ENCODE measurements at places on chromosomes 16 and 17.
A peak's percentile ranks its signal among the peaks of the same experiment; 100 is the strongest.

DNA sequence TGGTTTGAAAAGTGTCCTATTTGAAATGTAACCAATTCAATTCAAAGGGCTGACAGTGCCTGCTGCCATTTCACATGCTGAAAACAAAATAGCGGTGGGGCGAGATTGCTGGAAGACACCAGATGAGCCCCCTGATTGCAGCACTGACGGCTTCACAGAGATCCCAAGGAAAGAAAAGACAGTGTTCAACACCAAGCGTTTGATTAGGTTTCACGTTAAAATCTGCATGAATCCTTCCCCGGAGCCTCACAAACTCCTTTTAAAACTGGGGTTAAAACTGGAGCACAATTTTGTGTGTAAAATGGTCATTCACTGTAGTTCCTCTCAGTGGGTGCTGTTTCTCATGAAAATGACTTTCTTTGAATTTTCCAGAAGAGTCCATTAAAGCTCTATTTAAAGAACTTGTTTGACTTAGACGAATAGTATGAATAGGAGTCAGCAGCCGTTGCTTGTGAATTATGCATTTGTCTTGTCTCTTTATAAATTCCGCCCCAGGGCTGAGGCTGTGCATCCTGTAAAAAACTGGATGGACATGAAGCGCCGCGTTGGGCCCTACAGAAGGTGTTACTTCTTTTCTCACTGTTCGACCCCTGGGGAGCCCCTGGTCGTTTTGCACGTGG lies 8.8 kb downstream of the MLYCD start:
- DNase-seq: no peak

GRCh38 chr17:57441270-57441600 lies 184.9 kb downstream of the MSI2 start:
- peak; percentile 54 for DNase-seq

DNA sequence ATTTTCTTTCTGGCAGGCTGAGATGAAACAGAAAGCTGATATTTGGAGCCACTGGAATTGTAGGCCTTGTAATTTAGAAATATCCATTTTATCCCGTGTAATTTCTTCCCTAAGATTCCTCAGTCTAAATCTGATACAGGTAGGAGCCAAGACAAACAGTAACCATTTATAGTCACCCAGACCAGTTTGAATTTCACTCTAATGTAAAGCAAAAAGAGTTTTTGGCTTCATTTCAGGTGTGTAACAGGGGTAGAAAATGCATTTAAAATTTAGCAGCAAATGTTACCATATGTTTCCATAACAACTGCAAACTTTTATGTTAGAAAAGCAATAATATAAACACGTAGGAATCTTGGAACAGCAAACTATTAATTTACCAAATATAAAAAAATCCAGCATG lies 249.4 kb downstream of the FTO start:
- DNase-seq: peak; percentile 32

- no peak for DNase-seq
These were observed 183.5 kb upstream of the ZFHX3 start for GRCh38 chr16:73231379-73231778.

GRCh38 chr16:17369421-17370222 lies 101.1 kb downstream of the XYLT1 start:
- no peak for DNase-seq

DNA sequence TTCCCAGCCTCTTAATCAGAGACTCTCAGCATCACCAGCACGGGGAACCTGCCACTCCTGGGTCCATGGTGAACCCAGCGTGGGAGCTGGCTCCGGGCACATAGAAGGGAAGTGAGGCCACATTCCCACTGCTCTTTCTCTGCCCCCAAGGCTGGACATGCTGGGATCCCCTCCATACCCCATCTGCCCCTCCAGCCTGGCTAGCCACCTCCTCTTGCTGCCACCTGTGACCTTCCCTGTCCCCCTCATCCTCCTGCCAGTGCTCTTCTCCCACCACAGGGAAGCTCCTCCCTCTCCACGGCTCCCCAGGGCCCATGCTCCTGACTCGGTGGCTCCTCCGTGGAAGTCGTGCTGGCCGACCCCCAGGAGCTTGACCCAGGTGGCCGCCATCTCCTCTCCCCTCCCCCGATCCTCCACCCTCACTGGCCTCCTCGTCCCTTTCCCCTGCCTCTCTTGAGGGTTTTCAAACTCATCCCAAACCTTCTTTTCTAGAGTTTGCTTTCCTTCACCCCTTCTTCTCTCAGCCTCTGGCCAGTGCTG lies 139.1 kb upstream of the CHMP6 start:
- DNase-seq: no peak

DNA sequence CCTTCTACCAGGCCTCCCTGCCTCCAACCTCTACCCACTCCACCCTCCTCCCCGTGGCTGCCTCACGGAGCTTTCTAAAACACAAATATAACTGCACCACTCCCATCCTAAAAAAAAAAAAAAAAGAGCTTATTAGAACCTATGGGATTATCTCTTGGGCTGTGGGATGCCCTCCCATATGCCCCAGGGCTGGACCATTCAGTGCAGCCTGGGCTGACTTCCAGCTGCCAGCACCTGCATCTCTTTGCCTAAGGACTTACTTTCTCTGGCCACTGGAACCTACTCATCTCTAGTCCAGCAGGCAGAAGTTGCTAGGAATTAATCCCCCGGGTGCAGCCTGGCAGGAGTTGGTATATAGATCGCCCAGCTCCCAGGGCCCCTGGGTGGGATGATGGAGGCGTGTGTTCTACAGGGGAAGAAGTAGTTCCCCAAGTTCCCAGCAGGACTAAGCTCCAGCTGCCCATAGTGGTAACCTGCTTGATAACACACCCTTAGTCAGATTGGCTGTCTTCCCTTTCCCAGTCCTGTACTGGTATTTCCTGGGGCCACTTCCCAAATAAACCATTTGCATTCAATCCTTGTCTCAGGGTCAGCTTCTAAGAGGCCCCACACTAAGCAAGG lies 10.3 kb downstream of the MPP3 start:
- DNase-seq: no peak

- no peak for DNase-seq
These were observed 15.0 kb downstream of the CENPX start for GRCh38 chr17:82007495-82008257.

DNA sequence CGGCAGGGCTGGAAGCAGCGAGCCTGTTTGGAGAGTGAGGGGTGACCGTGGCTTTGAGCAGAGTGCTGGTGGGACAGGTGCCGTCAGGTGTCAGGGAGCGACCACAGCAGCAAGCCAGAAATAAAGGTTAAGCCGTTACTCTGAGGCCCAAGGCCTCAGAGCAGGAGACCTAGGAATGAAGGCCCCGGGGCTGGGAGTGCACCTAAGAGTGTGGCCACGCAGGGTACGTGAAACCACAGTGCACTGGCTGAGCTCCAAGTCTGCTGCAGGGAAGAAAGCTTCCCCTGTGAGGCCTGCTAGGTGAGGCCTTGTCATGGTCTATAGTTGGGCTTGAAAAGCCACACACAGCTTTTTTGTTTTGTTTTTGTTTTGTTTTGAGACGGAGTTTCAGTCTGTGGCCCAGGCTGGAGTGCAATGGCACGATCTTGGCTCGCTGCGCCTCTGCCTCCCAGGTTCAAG lies 8.7 kb downstream of the CLUAP1 start:
- no peak for DNase-seq

DNA sequence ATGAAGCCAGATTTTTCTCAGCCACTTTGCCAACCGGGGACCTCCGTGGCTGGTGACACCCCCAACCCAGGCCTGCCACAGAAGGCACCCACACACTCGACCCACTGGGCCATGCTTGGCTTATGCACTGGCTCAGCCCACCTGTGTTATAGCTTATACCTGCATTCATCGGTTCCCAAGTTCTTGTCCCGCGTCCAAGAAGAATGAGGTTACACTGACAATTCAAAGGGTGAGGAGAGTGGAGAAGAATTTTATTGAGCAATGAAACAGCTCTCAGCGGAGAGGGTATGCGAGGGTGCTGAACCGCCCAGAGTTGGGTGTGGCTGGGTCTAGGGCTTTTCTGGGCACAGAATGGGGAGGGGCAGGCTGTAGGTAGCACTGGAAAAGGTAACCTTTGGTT lies 22.2 kb upstream of the CDH15 start:
- peak; percentile 4 for DNase-seq

DNA sequence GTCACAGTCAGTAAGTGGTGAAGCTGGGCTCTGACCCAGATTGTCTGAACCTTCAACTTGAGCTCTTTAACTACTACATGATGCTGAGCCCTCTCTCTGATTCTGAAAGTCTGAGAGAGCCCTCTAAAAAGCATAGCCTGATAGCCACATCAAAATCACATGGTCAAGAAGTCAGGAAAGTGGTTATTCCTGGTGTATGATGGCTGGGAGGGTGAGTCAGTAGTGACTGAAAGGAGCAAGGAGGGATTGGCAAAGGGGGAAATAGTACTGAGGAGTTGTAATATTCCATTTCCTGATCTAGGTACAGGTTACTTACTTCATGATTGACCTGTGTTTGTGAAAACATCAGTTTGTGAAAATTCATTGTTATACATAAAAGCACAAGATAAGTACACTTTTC lies 89.1 kb downstream of the SSH2 start:
- DNase-seq: no peak

DNA sequence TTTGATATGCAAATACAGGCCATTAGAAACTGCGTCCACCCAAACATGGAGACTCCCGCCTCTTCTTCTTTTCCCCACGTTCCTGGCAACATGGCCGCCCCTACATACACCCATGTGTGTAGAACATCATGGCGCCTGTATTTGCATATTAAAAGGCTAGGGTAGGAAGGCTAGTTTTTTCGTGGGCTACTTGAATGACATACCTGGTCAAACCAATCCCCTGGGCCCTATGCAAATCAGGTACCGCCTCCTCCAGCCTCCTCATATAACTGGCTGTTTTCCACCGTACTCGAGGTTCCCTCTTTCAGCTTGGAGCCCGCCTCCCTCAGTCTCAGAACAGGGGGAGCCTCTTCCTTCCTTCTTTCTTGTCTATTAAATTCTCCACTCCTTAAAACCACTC lies 840 bp upstream of the CD300LB start:
- no peak for DNase-seq

DNA sequence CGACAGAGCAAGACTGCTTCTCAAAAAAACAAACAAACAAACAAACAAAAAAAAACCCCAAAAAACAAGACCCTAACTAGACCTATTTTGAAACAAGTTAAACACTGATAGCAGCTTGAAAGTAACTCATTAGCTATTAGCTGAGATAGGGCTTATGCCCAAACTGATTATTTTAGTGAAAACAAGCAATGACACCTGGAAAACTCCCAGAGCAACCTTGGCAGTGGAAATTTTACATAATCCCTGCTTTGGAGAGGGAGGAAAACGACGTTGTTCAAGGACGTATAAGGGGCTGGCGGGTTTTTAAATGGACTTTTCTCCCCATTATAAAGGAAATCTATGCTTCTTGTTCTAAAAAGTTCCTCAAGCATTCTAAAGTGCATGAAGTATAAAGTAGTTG lies 45.4 kb upstream of the AQP8 start:
- no peak for DNase-seq

DNA sequence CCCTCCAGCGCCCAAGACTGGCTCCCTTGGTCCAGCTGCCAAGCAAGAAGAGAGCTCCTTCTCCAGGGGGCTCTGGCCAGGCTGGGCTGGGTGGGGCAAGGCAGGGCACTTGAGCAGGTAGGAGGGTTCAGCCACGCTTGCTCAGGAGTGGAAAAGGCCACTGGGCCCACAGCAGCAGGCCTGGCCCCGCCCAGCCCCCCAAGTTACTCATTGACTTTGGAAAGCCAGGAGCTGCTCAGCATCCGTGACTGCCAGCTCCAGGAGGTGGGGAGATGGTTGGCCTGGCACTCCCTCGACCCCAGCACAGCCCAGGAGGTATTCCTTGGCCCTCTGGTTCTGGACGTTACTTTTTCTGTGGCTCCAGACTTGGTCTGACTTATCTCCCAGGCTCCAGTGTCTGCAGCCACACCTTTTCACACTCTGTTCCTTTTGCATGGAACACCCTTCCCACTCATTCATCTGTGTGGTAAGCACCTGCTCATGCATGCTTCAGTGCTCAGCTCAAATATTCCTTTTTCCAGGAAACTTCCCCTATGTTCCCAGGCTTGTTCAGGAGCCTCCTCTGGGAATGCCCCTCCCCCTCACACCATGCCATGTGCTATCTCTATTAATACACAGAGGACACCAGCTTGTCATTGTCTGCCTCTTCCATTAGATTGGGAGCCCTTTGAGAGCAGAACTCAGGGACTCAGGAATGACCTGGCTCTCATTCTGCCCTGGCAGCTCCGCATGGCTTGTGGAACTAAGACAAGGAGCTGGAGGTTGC lies at the start of gene CDH16:
Gene CDH16, minus strand, starts transcription at position 83 of the 766 bp plus-strand sequence. CDS start 820 bp downstream, outside the sequence.
- DNase-seq: peak; percentile 74

DNA sequence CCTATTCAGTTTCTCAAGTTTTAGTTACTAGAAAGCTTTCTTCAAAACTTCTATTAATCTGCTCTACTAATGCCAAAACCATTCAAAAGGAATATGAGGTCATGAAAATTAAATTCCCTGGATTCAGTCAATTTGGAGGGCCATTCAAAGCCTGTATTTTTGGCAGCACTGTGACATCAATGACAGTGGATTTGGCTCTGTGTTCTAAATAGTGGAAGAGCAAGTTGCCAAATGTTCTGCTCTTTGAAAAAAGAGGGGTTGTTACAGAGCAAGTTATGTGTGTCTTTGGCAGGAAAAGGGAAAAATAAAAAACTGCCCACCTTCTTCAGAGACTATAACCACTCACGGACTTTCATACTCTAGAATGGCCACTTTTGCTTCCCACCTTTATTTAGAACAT lies 3.2 kb upstream of the C16orf46 start:
- DNase-seq: no peak

Measured in NCI-H2171 treated with DMSO at 0.1 percent for 48 hours (cell line).